ENCODE measurements at places on chromosomes 12 and 14.

DNA sequence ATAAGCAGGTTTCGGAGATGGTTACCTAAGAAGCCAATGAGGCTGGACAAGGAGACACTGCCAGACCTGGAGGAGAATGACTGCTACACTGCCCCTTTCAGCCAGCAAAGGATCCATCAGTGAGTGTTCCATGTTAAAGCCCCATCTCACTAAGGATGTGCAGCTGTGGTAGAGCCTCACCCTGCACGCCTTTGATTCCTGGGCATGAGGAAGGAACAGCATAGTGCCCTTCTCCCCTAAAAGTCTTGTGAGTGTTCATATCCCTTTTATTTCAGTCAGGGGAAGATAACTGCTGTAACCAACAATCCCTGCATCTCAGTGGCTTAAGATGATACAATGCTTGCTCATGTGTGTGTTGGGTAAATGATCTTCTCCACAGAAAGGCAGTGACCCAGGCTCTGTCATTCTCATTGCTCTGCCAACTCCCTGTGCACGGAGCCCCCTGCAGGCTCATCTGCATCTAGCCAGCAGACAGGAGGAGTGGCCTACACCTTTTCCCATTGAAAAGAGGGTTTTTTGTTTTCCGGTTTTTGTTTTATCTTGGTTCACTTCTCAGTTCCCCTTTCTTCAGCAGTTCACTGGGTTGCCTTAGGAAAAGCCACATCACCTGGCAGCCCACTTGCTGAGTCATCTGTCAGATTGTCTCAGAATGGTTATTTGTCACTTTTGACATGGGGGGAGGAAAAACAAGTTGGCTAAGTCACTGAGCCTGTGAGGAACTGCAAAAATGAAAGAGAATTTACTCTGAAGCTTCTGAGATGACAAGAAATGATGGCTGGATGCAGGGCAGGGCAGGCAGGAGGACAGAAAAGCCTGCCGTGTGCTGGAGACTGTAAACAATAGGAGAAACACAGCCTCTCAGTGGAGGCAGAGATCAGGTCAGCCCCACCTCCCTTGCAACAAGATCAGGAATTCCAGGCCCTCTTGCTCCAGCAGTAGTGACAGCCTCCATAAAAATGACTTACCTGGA is 193.3 kb downstream of the ANO4 start:
- DNase-seq: peak; percentile 39

- no peak for DNase-seq
These were observed 46.7 kb upstream of the EGLN3 start for GRCh38 chr14:33997611-33998010.

DNA sequence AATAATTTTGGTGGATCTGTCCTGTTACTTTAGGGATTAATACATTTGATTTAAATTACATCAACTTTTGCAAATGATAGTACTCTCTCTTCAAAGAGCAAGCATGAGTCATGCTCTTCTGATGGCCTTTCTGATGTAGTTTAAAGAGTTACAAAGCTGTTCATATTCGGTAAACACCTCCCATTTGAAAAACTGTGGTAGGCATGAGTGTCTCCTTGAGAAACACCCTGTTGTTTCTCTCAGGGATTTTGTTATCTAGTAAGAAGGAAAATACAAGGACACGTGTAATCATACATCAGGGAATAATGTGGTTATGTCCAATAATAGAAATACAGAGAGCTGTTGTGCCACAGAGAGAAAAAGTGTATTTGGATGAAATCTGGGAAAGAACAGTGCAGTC is 53.3 kb upstream of the E2F7 start:
- DNase-seq: peak; percentile 37

DNA sequence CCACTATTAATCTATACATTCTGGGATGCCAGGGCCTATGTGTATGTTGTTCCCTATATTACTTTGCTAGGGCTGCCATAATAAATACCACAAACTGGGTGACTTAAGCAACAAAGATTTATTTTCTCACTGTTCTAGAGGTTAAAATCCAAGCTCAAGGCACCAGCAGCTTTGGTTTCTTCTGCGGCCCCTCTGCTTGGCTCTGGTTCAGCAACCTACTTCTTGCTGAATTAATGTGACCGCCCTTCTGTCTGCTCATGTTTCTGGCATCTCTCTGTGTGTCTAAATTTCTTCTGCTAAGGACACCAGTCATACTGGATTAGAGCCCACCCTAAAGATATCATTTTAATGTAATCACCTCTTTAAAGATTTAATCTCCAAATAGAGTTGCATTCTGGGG is 84.7 kb downstream of the ZNF664 start:
- no peak for DNase-seq

DNA sequence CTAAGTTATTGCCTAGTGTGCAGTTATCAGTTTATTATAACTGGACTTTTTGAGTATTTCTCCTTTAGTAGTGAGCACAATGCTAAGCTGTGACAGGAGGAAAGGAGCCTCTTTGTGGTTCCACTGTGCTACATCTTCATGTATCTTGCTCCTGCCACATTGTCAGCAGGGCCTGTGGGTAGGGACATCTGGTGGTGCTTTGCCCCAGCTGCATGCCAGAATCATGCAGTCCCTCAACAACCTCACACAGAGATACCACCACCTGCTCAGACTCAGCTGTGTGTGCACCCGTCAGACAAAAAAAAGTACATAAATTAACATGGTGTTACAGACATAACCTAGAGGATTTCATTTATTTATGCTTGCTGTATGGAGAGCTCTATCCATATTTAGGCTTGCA is 51.1 kb downstream of the MIS18BP1 start:
- DNase-seq: no peak

GRCh38 chr12:130708648-130709047 is 7.5 kb downstream of the RIMBP2 start:
- DNase-seq: no peak

GRCh38 chr12:92418381-92418780 is 272.7 kb upstream of the BTG1 start:
- no peak for DNase-seq

GRCh38 chr14:70884595-70885342 is 22.5 kb upstream of the PCNX1 start:
- peak; percentile 44 for DNase-seq

DNA sequence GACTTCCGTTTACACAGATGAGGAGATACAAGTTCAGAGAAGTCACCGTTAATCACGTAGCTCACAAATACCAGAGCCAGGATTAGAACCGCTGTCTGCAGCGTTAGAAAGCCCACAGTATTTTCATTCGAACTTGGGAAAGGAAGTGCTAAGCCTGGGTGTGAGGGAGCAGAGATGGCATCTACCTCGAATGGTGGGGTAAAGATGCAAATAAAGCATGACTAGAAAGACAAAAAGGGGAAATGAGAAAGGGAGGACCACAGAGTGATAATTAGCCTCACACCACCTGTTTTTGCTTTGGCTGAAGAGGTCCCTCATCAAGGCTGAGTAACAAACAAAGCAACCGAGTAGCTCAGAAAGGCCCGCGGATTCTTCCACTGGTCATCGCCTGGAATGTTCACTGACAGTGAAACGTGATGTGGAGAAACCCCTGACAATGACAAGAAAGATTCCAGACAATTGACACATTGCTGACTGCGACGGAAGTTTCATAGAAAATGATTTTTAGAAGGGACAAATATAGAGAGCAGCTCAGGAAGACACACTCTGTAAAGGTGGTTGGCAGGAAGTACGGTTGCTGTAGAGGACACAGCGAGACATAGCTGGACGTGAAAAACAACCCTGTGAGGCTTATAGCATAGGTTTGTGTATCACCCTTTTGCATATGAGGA is 31.5 kb upstream of the BHLHE41 start:
- DNase-seq: no peak

- no peak for DNase-seq
These were observed 52.8 kb downstream of the FOS start for GRCh38 chr14:75331471-75331870.

- DNase-seq: peak; percentile 48
These were observed 55.4 kb upstream of the MED13L start for GRCh38 chr12:116332705-116333380.

DNA sequence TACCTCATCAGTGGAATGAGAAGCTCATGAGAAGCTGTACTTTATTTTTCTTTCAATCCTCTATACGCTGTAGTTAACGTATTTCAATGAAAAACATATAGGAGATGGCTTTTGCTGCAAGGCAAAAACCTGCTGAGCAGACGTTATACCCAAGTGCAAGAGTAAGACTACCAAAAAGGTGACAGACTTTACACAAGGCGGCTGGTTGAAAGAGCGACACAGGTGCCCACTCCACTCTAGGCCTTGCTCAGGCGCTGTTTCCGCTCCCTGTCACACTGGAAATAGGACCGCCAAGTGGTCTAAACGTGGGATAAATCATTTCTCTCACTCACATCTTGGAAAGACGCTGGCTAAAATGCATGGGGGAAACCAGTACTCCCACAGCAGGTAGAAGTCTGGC is 54.5 kb downstream of the PPP2R5C start:
- DNase-seq: no peak

GRCh38 chr12:107731366-107731765 is 29.6 kb downstream of the PRDM4 start:
- DNase-seq: peak; percentile 55

DNA sequence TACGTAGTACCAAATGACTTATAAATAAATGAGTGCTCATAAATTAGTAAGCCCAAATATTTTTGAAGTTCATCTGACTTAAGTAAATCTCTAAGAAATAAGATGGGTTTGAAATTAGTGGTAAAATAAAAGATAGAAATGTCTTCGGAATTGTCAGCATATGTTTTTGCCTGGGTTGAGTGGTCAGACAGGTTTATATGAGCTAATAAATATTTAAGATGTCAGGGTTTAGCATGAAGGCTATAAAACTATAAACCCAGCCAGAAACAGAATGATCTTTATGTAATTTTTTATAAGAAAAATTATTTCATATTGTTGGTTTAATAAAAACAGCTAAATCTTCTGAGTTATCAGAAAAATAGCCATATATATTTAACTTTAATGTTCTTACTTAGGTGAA is 37.3 kb downstream of the JAG2 start:
- no peak for DNase-seq

GRCh38 chr12:108308395-108309085 is 30.6 kb downstream of the CMKLR1 start:
- DNase-seq: no peak

GRCh38 chr12:92519284-92519683 is 183.5 kb upstream of the PLEKHG7 start:
- peak; percentile 54 for DNase-seq

GRCh38 chr14:79924551-79924950 is 286.8 kb downstream of the DIO2 start:
- DNase-seq: no peak

GRCh38 chr12:58819345-58819744 is 101.0 kb downstream of the LRIG3 start:
- DNase-seq: no peak

DNA sequence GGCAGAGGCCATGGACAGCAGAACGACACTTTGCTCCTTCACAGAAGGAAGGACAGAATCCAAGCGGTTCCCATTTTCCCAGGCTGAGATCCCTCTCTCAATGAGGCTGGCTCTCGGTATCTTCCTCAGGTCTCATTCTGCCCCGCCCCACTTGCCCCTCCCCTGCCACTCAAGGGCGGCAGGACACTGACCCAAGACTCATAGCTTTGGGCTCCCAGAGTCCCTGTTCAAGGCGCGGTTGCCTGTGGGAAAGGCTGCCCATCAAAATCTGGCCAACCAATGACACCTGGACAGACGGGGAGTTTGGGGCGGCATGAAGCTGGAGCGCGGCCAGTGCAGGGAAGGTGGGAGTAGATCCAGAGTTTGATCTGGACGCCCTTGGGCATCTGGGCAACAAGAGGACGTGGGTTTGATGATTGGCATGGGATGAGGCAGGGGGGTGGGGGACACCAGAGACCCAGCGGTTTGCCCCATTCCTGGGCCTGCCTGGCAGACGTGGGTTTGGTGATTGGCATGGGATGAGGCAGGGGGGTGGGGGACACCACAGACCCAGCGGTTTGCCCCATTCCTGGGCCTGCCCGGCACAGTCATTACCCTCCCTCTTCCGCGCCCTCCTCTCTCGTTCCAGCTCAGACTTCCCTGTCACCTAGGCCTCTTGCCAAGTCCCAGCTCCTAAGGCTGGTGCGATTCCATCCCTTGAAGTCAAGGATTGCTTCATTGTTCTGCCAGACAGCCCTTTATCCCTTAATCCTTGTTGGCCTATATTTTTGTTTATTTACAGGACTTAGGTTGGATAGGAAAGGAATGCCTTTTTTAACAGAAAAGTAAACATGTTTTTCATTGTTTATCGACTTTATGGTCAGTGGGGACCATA is 92.1 kb downstream of the NINJ2 start:
- DNase-seq: peak; percentile 88

GRCh38 chr12:69115951-69116350 is 123.4 kb upstream of the CPSF6 start:
- no peak for DNase-seq

- peak; percentile 55 for DNase-seq
These were observed 57.6 kb downstream of the NCOR2 start for GRCh38 chr12:124509676-124510300.

DNA sequence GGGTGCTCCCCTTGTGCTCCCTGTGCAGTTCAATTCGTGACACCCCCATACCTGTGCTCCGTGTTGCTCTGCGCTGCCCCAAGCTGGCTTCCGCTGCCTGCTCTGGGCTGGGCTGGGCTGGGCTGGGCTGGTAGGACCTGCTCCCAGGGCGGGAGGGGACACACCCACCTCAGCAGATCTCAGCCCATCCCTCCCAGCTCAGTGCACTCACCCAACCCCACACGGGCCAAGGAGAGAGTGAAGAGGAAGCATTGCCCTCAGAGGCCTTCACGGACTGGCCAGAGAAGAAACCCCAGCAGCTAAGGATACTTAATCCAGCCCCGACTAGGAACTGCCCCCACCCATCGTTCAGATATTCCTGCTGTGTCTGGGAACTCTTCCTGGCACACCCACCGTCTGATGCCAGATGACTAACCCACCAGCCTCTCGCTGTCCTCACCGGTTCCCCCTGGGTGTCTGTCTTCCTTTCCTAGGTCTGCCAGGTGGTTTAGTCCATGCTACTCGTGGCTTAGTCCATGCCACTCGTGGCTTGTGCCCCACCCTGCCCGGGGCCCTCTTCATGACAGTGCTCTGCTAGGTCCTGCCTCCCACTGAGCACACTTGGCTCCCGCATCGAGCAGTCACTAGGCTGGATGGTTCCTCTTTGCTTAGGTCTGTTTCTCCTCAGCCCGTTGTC is at the start of gene LPAR5:
Gene LPAR5, minus strand, starts transcription at position 104 of the 676 bp plus-strand sequence. CDS start 14,711 bp downstream, outside the sequence.
- DNase-seq: peak; percentile 84

GRCh38 chr14:87810711-87811110 is 182.3 kb downstream of the GALC start:
- no peak for DNase-seq

DNA sequence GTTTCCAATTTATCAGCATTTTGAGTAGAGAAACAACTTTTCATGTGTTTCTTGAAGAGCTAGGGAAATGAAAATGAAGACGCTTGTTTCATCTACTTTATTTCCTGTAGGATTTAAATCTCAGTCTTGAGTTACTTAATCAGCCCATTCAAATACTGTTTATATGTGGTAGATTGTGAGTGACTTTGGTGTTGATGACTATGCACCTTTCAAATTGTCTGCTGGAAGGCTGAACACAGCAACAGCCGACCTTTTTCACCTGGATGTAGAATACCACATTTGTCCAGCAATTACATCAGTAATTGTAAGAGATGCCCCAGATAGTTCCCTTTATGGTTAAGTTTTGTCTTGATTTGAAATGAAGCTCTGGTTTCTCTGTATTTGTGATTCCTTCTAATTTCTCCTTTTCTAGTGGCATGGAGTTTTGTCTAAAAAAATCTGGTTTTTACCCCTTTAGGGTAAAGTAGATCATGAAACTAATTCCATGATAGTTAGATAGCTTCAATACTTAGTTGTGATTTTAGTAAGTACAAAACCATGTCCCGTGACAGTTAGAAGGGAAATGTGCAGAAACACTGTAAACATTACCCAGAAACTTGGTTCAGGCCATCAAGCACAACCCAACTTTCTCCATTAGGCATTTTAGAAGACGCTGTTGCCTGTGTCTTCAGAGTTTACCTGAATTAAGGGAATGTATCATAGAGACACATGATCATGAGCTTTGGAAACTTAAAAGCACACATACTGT is 165.0 kb downstream of the SRGAP1 start:
- no peak for DNase-seq
